Urinary bladder (tissue), 4 donors: ENCODE measurements at places on chromosomes 16 and 17. TPM values are rescaled to one million over a fixed set of nuclear protein-coding genes. Genes with fewer than 3 reads are reported as not detected.

The SPEM1 gene
- not detected for total RNA-seq

The KPNA2 gene
- total RNA-seq = 52.3 TPM

The ZNF469 gene
- 9.5 TPM for total RNA-seq

The ZNF319 gene
- total RNA-seq = 3.8 TPM

The CCL16 gene
- total RNA-seq = 0.21 TPM

The SMPD3 gene
- 2.0 TPM for total RNA-seq

The KRTAP4-1 gene
- not detected for total RNA-seq

The CRISPLD2 gene
- total RNA-seq = 69.1 TPM

The HCRT gene
- not detected for total RNA-seq

The G6PC1 gene
- total RNA-seq = not detected

The NECAB2 gene
- total RNA-seq = 1.0 TPM

The CRYBA1 gene
- total RNA-seq = not detected

The FZD2 gene
- 9.8 TPM for total RNA-seq

The ZP2 gene
- 0.90 TPM for total RNA-seq

GRCh38 chr17:12826431-12826830, 37.1 kb downstream of the ARHGAP44 start:
- peak; percentile 3 for DNase-seq

DNA sequence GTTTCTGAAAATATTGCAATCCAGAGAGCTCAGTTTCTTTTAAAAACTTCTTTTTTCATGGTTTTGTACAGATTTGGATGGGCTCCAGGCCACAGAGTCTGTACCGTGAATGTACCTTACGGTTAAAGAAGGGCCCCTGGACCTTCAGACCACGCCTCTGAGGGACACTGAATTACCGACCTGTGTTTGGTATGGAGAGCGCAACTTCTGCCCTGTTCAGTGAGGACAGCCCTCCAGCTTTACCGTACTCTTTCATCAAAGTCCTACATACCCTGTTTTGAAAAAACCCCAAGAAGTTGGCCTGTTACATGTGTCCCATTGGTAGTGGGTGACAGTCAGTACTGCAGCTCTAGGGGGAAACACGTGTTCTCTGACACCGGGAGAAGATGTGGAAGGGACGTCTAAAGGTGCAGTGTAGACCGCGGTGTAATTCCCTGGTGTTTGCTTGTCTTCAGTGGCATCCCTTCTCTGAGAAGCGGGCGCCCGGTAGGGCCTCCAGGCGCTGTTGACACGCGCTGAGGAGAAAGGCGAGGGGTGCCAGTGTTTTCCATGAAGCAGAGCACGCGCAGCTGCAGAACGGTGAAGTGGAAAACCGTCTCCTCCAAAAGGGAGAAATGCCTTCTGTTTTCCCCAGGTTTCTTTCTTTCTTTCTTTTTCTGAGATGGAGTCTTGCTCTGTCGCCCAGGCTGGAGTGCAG, 6.2 kb downstream of the PGS1 start:
- DNase-seq = no peak

DNA sequence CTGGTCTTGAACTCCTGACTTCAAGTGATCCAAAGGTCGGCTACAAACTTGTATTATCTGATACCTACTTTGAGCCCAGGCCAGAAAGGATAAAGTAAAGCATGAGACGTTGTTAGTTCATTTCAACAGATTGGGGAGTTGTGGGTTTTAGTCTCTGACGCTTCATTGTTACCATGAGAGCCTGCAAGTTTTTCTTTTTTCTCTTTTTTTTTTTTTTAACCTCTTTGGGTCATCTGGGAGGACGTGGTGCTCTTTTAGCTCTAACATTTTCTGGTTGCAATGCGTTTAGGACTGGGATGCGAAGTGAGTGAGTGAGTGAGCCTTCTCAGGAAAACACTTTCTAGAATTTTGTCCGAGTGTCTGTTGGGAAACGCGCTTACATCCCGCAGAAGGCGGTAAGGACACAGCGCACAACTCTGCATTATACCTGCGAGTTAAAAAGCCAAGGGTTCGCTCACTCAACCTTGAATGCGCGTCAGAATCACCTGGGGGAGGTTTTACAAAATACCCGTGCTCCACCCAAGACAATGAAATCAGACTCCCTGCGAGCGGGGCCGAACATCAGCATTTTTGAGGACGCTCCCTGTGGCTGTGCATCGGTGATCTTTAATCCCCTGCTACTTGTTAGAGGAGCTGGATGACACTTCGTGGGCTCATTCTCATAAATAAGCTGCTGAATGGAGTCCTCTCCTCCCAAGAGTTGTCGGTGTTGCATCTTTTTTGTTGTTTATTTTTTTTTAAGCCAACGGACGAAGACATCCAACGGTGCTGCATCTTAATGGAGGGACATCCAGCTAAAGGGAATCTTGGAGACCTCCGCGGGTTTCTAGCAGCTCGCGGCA, 629 bp upstream of the RNF135 start:
- peak; percentile 32 for DNase-seq

GRCh38 chr16:20846030-20846429, 39.7 kb downstream of the REXO5 start:
- no peak for DNase-seq

DNA sequence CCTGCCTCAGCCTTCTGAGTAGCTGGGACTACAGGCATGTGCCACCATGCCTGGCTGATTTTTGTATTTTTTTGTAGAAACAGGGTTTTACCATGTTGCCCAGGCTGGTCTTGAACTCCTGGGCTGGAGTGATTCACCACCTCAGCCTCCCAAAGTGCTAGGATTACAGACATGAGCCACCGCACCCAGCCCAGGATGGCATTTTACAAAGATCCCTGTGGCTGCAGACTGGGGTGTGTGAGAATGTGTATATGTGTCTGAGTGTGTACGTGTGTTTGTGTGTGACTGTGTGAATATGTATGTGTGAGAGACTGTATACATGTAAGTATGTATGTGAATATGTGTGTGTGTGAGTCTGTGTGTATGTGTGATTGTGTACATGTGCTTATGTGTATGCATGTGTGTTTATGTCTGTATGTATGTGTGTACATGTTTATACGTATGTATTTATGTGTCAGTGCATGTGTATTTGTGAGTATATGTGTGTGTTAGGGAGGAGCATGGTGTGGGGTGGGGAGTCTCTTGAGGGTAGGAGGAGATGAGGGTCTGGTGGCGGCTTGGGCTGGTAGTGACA, 17.0 kb downstream of the RPTOR start:
- no peak for DNase-seq

DNA sequence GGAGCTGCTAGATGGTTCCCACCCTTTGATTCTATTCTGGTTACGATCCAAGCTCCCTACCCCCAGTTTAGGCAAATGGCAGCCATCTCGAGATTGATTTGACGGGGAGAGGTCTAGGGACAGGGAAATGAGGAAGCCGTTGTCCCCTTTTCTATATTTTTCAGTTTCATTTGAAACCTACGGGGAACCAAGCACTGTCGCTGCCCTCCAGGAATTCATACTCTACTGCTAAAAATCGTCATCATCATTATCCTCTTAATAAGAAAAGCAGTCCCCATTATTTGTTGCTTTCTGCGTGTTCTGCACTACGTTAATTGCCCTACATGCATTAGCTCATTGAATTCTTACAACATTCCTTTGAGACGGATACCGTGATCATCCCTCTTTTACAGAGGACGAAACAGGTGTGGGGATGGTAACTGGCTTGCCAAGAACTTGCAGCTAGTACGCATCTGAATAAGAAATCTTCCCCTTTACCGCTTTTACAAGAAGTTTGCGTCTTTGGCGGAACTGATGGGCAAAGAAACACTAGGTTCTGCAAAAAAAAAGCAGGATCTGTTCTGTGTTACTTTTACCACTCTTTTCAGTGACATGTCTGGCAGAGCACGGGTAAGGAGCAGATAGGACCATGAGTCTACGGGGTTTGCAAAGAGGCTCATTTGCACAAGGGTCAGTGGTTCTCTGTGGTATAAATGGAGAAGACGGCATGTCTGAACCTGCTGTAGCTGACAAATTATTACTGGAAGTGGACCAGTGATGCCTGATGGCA, 1.1 kb downstream of the CCP110 start:
- no peak for DNase-seq

GRCh38 chr17:76996741-76997694, 128.8 kb downstream of the MGAT5B start:
- no peak for DNase-seq

DNA sequence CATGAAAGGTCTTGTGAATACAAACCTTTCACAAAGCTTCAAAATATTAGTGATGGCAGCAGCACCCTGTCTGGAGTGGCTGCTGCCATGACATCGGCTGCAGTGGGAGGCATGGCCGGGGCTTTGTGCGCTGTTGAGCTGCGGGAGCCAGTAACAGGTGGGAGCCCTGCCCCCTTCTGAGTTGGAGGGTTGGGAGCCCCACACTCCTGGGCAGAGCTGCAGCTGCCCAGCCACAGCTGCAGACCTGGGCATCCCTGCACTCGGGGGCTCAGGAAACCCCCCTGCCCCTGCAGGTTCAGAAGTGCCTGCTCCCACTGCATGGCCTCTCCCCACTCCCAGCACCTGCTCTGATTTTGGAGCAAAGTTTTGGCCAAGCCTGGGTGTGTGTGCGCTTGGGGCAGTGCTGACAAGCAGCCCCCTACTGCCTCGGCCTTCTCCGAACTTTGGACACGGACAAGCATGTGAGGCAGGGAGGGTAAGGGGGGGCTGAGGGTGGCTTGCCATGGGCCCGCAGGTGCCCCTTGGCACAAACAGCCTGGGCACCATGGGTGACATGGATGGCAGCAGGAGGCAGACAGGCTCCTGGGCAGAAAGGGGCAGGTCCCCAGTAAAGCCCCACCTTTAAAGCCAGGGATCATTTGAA, 42.7 kb downstream of the IST1 start:
- no peak for DNase-seq

DNA sequence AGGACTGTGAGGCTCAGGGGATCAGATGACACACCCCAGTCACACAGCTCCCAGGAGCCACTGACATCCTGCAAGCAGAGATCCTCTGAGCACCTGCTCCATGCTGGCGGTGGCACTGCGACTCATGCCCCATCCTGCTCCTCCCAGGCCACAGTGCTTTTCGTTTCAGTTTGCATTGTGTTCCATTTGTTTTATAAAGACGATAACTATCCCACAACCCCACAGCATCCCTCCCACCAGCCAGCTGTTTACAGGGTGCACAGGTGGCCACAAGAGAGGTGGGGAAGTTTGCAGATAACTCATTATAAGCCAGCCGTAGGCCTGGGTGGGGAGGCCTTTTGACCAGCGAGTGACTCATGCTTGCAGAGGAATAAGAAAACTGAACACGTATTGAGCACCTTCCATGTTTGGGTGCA, 28.2 kb downstream of the BCO1 start:
- no peak for DNase-seq

- no peak for DNase-seq
Observed at GRCh38 chr16:67179421-67180080, 4.2 kb downstream of the MATCAP1 start.

- DNase-seq = peak; percentile 15
Observed at GRCh38 chr16:82506692-82507670, 119.8 kb upstream of the CDH13 start.

DNA sequence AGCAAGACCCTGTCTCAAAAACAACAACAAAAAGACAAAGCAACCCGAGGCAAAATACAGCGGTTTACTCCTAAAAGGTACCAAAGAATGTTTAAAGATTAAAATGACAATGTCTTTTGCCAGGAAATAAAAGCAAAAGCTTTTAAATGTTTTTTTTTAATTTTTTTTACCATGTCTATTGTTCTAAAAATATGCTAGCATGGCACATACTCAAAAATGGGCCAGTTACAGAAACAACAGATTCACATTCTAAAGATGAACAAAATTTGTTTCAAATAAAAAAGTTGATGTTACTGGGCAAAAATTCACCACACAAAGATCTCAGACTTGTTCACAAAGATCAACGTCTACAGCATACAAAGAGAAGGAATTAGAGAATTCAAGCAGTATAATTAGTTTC, 41.1 kb downstream of the CACNG1 start:
- DNase-seq = no peak

- no peak for DNase-seq
Observed at GRCh38 chr16:50079397-50080140, 13.8 kb downstream of the HEATR3 start.

DNA sequence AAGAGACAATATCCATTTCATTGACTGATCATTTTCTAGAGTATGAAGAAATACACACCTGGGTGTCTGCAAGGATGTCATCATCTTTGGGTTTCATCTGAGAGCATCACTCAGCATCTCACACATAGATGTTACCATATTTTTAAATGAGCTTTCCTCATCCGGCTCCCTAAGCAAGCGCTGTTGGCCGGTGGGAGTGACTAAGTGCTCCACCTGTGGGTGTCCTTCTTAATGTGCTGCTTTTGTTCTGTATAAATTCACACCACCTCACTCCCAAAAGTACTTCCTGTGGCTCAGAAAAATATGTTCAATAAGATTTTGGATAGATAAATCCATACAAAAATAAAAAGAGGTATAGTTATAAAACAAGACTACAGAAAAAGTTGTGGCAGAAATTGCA, 7.4 kb downstream of the SSTR2 start:
- DNase-seq = no peak

DNA sequence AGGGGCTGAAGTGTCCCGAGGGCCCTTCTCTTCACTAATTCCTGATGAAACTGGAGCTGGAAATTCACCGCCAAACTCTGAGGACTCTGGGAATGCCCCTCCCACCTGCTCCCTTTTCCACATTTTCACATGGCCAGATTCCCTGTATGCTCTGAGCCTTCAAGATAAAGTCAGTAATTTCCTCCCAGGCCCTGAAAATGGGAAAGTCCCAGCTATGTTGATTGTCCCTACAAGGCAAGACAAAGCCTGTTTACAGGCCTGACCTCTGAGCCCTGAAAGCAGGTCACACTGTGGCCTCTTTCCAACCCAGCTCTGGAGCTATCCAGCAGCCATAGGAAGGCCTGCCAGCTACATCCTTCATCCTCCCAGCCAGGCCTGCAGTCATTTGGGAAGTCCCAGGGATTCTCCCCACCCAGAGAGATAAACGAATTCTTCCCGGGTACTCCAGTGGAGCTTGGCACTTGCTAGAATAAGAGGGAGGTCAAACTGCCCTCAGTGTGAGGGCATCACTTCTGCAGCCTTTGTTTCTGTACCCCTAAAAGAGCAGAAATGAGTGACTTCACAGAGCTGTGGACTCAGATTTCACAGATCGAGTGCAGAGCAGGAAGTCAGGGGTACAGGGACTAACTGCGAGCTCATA, 19.6 kb upstream of the CCL2 start:
- no peak for DNase-seq

GRCh38 chr17:8889458-8890210, 22.2 kb upstream of the PIK3R6 start:
- no peak for DNase-seq

DNA sequence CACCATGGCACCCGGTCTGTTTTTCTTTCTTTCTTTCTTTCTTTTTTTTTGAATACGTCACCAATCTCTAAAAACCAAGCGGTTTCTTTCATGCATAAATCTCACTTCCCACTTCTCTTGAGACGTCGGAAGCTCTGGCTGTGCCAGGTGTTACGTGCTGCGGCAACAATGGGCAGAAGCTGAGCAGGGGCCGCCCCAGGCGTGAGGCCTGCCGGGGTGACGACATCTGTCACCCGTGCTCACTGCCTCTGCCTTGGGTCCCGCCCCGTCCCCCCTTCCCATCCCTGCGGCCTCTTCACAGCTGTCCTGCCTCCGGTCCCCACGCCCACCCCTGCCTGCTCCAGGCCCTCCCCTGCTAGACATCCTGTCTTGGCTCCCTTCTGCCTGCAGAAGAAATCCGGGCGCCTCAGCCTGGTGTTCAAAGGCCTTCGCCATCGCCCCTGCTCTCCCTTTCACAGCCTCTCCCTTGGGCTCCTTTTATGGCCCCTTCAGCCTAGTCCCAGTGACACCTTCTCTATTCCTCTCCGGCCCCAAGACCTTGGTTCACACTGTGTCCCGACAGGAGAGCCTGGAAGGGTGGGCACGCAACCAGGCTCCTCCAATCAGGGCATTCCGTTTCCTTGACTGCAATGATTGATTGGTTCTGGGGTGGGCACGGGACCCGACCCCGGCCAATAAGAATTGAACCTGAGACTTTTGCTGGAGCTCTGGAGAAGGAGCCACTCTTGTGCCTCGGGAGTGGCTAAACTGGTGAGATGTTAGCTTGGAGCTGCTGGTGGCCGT, 4.8 kb downstream of the P2RX1 start:
- DNase-seq = no peak
